NCI-H2227 treated with DMSO at 0.1 percent for 48 hours (cell line): ENCODE measurements at places on chromosomes 13 and 19.

GRCh38 chr13:28100150-28101121 lies at the start of gene FLT3:
TSS of gene FLT3 (minus strand) at chr13:28100576. CDS start at chr13:28100510, 66 bp downstream.
- DNase-seq = no peak

DNA sequence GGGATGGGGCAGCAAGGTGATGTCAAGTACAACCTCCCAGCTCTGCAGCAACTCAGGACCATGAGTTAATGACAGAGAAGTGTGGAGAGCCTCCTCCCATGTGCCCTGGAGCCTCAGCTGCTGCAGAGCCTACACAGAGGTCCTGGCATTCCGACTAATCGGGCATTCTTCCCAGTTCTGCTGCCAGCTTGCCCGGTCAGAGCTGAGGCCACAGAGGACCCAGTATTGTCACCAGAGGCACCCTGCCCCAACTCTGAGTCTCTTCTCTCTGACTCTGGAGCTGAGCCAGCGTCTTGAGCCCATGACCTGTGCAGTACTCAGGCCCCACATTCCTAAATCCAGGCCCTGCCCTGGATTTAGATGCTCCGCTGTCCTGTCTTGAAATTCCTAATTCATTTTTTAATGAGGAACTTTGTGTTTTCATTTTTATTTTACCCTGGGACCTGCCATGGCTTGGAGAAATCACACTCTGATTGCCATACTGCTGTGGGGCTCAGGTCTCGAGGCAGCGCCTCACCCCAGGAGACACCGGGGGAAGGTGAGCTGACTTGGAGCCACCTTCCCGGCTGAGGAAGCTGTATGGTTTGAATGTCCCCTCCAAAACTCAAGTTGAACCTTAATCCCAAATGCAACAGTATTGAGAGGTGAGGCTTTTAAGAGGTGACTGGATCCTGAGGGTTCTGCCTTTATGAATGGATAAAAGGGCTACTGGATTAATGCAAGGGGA lies 144.9 kb upstream of the ZNF507 start:
- no peak for DNase-seq

GRCh38 chr19:37413313-37414084 lies 42.6 kb downstream of the ZNF527 start:
- DNase-seq = no peak

DNA sequence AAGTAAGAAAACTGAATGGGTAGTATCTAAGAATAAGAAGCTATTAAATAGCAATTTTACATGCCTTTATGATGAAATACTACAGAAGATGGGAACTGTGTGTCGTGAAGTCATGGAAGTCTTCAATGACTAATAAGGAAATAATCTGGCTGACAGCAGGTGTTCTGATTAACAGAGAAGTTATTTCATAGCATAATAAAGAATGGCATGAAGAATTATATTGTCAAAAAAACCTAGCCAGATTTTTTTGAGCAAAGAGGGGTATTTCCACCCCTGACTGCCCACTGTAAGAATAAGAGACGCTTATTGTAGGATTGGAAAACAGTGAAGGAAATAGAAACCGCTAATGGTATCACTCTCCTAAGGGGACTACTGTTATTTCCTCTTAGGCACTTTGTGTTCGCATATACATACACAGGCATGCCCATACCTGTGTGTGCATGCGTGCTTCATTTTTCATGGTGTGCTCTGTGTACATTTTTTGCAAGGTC lies 318.8 kb downstream of the SHISA2 start:
- no peak for DNase-seq

GRCh38 chr19:1318678-1319471 lies 33.2 kb downstream of the EFNA2 start:
- DNase-seq = no peak

DNA sequence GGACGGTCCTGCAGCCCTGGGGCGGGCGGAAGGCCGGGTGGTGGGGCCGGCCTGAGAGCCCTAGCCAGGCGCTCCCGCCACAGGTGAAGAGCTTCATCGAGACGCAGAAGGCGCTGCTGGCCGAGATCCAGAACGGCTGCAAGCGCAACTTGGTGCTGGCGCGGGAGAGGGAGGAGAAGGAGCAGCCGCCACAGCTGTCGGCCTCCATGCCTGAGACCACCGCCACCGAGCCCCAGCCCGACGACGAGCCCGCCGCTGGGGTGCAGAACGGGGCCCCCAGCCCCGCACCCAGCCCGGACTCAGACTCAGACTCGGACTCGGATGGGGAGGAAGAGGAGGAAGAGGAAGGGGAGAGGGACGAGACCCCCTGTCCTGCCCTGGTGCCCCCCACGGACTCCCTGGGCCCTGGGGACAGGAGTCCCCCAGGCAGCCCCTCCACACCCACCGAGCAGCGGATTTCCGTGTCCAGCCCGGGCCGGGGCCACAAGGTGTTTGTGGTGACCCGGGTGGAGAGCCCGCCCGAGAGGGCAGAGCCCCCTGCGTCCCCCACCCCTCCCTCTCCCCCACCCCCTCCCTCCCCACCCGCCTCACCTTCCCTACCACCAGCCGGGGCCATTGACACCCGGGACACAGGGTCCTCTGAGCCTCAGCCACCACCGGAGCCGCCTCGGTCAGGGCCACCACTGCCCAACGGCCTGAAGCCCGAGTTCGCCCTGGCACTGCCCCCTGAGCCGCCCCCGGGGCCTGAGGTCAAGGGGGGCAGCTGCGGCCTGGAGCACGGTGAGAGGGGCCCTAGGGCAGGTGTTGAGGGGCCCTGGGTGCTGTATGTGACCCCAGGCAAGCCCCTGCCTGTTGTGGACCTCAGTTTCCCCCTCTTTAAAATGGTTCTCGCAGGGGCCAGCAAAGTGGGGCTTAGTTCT lies 15.3 kb downstream of the NKPD1 start:
- no peak for DNase-seq

DNA sequence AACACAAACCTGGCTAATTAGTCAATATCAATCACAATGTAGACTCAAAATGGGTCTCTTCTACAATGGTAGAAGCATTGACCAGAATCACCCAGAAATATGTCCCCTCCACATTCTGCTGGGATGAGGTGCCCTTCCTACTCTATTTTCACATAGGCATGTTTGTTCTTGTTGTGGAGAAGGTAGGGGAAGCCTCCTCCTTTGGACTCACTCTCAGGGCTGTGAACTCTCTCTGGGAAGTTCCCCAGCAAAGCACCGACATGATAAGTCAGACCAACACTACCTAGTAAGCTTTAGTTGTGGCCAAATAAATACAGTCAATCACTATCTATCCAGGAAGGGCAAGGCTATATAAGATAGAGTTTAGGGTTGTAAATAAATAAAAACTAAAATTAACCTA lies 194.5 kb upstream of the UBL3 start:
- DNase-seq = no peak

GRCh38 chr13:35514801-35515502 lies 38.5 kb upstream of the MAB21L1 start:
- peak; percentile 92 for DNase-seq

DNA sequence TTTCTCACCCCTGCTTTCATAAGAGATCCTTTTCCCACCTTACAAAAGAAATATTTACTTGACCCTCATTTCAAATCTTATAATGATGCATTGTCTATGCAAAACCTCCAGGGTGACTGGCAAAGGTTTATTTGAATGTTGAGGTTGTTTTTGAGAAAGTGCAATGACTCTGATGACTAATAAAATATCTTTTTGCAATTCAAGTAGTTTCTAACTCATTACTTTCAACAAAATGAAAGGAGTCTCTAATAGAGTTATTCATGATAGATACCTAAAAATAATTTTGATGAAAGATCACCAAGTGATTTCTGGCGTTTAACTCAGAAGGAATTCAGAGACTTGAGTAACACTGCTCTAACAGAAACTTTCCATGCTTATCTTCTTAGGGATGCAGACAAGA lies 144.2 kb downstream of the FOXO1 start:
- no peak for DNase-seq

DNA sequence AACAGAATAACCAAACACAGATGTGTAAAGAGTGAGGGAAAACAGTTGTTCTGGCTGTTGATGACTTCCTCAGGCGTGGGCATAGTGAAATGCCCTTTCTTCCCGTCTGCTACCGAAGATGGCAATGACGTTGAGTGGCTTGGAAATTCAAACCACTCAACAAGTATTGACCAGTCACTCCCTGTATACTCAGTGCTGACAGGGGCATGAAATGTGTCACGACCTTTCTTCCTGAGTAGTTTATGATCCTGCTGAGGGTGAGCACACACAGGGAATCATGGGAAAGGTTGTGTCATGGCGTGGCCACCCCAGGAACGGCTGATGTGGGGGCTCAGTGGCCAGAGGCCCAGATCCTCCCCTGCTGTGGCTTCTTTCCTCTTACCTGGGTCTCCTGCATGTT lies 87.8 kb upstream of the C1QTNF9B start:
- no peak for DNase-seq

GRCh38 chr13:22893204-22893603 lies 287.6 kb upstream of the SGCG start:
- DNase-seq = no peak

DNA sequence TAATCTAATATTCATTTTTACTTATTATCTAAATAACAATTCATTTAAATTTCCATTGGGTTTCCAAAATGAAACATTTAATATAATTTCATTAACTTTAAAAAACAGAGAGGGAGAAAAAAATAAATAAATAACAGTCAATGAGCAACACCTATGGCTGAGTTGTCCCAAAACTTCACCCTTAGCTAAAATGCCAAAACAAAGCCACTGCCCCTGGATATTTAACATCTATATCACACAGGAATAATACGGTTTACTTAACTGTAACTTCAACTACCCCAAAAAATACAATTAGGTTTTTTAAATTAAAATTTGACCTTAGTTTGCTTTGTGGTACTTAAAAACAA lies 541 bp downstream of the ELF1 start:
- DNase-seq = no peak

DNA sequence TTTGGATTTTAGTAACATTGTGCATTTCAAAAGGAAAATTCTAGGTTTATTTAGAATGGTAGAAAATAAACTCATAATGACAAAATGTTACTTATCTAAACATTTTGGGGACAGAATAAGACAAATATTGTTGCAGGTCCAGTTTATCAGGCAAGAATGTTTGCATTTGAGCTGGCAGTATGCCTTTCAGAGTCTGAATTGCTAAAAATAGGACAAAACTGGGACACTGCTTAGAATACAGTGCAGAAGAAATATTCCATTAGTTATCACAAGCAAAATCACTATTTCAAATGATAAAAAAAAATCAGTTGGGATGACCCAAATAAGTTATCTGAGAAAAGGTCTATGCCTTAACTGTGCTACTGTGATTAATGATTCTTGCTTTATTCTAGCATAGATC lies 870.3 kb upstream of the MIR17HG start:
- DNase-seq = no peak

GRCh38 chr19:13002166-13002898 lies 7.1 kb downstream of the NFIX start:
- DNase-seq = no peak

DNA sequence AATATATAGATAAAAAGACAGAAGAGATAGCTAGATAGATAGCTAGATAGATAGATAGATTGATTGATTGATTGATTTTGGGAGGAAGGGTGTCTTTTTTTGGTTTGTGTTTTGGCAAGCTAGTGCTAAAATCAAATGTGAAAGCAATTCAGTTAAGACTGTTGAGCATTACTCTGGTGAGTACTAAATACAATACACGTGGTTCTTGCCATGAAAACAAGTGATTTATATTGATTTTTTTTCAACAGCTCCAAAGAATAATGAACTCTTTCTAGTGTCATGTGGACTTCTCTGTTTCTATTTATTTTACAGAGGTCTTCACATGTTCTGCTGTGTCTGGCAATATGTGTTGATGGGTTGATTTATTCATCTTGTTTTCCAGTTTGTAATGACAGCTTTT lies 172.0 kb downstream of the POU4F1 start:
- no peak for DNase-seq

GRCh38 chr13:76634431-76635191 lies 251.6 kb downstream of the KCTD12 start:
- no peak for DNase-seq

DNA sequence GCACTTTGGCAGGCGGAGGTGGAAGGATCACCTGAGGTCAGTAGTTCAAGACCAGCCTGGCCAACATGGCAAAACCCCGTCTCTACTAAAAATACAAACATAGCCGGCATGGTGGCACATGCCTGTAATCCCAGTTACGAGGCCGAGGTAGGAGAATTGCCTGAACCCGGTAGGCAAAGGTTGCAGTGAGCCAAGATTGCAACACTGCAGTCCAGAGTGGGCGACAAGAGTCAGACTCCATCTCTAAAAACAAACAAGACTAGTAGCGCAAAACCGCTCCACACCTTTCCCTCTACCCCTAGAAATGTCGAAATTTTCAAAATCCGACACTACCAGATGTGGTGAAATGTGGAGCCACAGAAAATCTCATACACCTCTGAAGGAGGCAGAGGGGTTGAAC lies 11.2 kb upstream of the TYROBP start:
- DNase-seq = no peak

GRCh38 chr13:113949546-113949945 lies 24.3 kb downstream of the C13orf46 start:
- DNase-seq = no peak

GRCh38 chr13:31067416-31068118 lies 94.1 kb downstream of the HSPH1 start:
- DNase-seq = no peak

- no peak for DNase-seq
These were observed 1.9 kb downstream of the TPM4 start for GRCh38 chr19:16077984-16078758.

DNA sequence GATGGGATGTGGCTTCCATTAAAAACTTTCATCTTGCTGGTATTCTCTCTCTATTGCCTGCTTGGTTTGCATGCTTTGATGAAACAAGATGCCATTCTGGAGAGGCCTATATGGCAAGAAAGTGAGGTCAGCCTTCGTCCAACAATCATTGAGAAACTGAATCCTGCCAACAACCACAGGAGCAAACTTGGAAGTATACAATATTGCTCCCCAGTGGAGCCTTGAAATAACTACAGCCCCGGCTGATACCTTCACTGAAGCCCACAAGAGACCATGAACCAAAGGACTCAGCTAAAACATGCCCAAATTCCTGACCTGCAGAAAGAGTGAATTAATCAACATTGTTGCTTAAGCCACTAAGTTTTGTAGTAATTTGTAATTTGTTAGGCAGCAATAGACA lies 82.5 kb upstream of the FGF14 start:
- no peak for DNase-seq

DNA sequence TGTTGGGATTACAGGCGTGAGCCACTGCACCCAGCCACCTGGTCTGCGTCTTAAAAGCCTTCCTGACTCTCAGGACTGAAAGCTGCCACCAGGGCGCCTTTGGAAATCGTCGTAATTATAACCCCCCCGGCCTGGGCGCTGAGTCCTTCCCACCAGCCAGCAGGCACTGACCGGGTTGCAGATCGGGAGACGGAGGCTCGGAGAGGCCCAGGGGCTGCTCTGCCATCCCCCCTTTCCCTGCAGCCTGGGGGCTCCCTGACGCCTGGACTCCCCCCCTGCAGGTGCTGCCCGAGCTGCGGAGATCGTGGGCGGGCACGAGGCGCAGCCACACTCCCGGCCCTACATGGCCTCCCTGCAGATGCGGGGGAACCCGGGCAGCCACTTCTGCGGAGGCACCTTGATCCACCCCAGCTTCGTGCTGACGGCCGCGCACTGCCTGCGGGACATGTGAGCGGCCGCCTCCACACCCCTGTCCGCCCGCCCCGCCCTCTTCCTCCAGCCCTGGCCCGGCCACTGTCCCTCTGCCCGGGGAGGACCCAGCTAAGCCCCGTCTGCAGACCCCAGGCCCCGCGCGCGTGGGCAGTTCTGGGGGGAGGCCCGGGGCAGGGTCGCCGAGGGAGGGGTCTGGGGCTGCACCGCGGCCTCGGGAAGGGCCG lies 2.5 kb downstream of the PRTN3 start:
- DNase-seq = peak; percentile 13

- DNase-seq = no peak
These were observed 4.9 kb upstream of the PTBP1 start for GRCh38 chr19:792306-792885.

- peak; percentile 24 for DNase-seq
These were observed 92.7 kb downstream of the FGF14 start for GRCh38 chr13:102309110-102309509.

GRCh38 chr19:4012975-4013634 lies 5.6 kb downstream of the PIAS4 start:
- no peak for DNase-seq
